Activated CD8-positive, alpha-beta T cell treated with anti-CD3 and anti-CD28 coated beads, Interleukin-2, amount 10 ng/mL, durations not matched to agents 7 days and 5 days (primary cell): ENCODE measurements at places on chromosomes 12 and 14.

DNA sequence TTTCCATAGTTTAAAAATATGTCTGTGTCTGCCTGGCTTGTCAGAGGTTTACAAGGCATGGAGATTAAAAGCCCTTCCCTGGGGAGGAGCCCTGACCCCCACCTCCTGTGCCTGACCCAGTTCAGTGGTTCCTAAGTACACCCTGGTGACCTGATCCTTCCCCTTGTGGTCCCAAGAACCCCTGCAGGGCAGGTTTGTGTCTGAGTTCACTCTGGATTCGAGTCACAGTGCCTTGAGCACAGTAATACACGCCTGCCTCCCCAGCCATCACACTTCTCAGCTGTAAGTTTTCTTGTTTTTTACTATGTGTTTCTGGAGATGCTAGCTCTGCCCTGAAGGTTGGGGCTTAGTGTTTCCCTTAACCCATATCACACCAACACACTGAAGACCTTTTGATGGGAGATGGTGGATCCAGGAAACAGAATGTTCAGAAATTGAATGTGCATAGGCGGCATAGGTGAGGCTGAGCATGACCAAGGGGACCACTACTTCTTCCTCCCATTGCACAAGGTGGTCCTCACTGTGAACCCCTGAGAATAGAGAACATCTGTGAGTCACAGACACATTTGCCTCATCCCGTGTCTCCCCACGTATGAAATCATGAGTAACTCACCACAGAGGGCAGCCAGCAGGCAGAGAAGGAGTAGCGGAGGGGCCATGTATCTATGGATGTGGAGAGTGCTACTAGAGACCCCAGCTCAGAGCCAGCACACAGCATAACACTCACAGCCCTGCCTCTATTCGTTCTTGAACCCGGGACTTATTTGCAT lies 962.9 kb downstream of the TMEM121 start:
- DNase-seq = no peak

DNA sequence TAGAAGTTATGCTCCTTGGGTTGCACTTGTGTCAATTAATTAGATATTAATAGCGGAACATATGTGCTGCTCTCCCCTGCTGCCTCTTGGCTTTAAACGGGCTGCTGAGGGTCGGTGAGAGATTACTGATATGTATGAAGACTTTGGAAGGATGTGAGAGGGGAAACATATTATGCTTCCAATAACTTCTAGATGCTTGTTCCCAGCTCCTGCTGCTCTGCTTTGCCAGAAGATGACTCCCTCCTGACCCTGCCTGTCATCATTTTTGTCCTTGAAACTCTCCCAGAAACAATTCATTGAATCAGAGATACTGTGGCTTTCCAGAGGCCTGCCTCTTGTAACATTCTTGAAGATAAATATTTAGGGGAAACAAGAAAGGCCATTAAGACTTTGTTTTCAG lies 300.1 kb upstream of the STXBP6 start:
- no peak for DNase-seq

GRCh38 chr14:91647856-91648255 lies 84.0 kb downstream of the CATSPERB start:
- DNase-seq = no peak

DNA sequence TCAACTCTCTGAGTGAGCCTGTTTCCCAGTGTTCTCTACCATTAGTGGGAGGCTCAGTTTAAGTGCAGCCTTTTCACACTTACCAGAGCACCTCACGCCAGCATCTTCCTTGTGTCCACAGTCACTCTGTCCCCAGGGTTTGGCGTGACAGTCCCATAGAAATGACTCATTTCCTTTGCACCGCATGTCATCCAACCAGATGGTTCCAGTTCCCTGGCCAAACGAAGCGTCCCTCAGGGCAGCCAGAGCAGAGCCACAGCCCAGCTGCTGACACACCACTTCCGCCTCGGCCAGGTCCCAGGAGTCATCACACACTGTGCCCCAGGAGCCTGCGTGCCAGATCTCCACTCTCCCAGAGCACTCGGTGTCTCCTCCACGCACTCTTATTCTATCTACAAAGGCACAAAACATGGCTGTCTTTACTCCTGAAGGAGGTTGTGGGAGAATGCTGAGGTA lies 65.4 kb downstream of the ACSM4 start:
- DNase-seq = no peak

GRCh38 chr14:79420725-79421124 lies 790.6 kb downstream of the DIO2 start:
- DNase-seq = no peak

GRCh38 chr14:104150136-104151025 lies 12.0 kb downstream of the KIF26A start:
- no peak for DNase-seq

GRCh38 chr12:120060717-120061116 lies 55.8 kb downstream of the RAB35 start:
- DNase-seq = no peak

DNA sequence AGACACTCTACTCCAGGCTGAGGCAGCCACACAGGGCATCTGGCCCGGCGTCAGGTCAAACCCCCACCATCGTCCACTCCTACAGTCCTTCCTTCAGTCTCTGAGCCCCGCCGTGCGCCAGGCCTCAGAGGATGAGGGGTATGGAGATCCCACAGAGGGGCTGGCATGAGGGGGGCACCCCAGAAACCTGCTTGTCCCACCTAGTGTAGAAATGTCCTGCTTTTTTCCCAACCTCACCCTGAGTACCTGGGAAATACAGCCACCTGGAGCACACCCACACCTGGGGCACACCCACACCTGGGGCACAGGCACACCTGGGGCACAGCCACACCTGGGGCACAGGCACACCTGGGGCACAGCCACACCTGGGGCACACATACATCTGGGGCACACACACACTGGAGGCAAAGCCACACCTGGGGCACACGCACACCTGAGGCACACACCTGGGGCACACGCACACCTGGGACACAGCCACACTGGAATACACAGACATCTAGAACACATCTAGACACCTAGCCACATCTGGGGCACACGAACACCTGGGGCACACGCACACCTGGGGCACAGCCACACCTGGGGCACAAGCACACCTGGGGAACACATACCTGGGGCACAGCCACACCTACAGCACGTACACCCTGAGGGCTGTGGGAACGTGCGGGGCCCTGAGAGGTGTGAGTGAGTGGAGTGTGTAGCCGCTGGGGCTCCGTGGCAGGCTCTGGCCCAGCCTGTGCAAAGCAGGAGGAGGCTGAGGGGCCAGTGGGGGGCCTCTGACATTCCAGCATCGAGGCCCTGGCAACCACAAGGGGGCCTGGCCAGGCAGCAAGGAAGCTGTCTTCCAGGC lies 18.4 kb downstream of the AKT1 start:
- DNase-seq = no peak

DNA sequence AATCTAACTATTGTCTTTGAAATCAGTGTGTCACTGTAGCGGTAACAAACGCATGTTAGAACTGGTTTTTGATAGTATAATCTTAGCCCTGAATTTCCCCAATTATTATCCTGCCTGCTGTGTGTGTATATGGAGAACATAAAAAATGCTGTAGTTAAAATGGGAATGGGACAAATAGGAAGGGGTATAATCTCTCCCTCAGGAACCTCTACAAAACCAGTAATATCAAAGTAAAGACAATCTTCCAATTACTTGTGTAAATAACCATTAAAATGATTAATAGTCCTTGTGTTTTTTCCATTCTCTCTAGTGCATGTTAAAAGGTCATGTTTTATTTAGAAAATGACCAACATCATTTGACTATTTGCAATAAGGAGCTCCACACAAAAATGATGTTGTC lies 200.1 kb upstream of the TMTC1 start:
- no peak for DNase-seq

- DNase-seq = no peak
These were observed 344.2 kb downstream of the LRIG3 start for GRCh38 chr12:58576081-58576480.

GRCh38 chr14:30935445-30935844 lies 61.1 kb downstream of the COCH start:
- DNase-seq = no peak

GRCh38 chr12:52022841-52023181 lies 16.1 kb downstream of the TAMALIN start:
- no peak for DNase-seq

GRCh38 chr14:27242874-27243273 lies 645.0 kb upstream of the NOVA1 start:
- DNase-seq = no peak

DNA sequence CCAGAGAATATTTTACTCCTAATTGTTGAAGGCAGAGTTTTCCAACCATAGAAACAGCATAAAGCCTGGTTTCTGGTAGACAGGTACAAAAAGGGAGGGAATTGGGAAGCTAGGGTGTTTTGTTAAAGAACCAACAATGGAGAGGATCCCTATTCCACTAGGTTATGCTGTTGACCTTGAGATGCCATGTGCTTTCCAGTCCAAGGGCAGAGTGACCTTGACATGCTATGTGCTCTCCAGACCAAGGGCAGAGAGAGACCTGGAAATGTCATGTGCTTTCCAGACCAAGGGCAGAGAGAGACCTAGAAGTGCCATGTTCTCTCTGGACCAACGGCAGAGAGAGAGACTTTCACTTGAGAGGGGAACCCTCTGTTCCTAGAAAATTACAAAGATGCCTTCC lies 1043.8 kb upstream of the FBXO33 start:
- no peak for DNase-seq

DNA sequence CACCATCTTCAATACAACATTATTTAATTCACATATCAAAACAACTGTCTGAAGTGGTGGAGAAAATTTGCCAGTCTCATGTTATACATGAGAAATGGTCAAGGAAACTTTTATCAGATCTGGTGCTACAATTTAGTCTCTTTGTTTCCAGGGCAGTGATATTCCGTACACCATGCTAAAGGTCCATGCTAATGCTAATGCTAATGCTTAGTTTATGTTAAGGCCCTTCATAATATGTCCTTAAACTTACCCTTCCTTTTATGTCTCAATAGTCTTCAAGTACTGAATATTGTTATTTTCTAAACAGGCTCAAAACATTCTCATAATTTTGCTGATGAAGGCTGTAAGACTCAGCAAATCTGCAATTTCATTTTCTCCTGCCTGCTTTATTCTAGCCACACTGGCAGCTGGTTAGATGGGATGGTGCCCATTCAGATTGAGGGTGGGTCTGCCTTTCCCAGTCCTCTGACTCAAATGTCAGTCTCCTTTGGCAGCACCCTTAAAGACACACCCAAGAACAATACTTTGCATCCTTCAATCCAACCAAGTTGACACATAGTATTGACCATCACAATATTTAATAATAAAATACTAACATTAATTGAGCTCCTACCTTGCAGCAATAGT lies 59.8 kb downstream of the TMEM117 start:
- DNase-seq = no peak

GRCh38 chr12:75656648-75657047 lies 145.2 kb upstream of the KRR1 start:
- no peak for DNase-seq

- DNase-seq = no peak
These were observed 117.5 kb downstream of the VRK1 start for GRCh38 chr14:96914571-96915128.

GRCh38 chr14:68028075-68028474 lies 208.5 kb downstream of the RAD51B start:
- no peak for DNase-seq

DNA sequence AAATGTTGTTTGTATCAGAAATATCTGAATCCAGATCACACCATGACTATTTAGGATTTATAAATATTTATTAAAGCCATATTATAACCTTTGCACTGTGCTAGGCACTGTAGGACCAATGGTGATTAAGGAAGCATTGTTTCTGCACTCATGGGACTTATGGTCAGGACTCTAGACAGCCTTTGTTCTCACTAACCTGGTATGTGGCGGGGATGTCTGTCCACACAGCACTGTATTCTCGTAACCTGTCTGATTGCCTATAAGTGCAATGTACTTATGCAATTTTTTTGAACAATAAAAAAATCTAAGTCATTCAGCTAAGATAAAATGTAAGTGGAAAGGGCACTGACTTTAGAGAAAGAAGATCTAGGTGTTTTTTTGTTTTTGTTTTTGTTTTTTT lies 6.7 kb upstream of the SSPN start:
- DNase-seq = no peak

DNA sequence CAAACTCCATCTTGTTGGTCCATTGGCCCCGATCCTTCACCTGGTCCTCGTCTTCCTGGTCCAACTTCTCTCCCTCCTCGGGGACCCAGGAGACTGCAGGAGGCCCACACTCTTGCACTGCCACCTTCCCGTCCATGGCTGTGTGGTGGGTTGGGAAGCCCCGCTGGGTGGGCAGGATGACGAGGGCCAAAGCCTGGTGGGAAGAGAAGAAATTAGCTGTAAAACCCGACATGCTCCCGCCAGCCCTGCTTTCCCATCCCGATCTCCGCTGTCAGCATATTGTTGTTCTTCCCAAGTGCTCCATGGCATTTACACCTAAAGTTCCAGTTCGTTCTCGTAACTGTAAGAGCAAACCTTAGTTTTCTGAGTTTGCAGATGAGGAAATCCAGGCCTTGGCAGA lies 4.1 kb downstream of the SLC6A12 start:
- DNase-seq = no peak

DNA sequence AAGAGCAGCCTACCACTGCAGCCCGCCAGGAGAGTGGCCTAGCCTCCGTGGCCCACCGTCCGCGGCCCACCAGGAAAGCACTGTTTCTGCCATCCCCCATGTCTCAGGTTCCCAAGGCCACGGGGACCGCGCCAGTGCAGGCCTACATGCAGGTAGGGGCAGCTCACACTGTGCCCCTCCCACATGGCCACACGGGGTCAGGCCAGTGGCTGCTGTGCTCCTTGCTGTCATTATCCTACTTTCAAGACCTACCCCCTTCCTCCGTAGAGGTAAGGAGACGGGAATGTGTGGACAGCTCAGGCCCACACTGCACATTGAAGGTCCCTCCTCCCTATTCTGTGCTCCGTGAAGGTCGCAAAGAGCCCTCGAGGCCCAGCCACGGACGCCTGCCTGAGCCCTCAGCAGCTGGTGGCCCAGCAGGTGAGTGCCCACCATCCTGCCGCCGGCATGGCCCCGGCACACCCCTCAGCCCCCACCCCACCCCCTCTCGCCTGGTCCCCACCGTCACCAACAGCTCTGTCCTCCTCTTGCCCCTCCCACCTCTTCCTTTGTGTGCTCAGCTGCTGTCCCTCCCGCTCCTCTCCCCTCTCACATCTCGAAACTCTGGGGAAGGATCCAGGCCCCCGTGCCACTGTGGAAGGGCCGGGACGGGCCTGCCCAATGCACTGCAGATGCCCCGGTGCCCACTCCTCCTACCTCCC lies 10.0 kb downstream of the DDX51 start:
- DNase-seq = no peak
